ENCODE measurements at places on chromosomes 1 and 21. TPM values are rescaled to one million over a fixed set of nuclear protein-coding genes. Genes with fewer than 3 reads are reported as not detected.

GRCh38 chr1:39131940-39132339 is 72.6 kb upstream of the MACF1 start:
- DNase-seq, result no peak
- no peak overlapping the region for H3K4me3 ChIP-seq
- no peaks in the 10 kb centered on the region for H3K27me3 ChIP-seq
- peaks cover 60% of the 10 kb centered on the region for H3K4me1 ChIP-seq
- no peaks in the 10 kb centered on the region for H3K36me3 ChIP-seq

GRCh38 chr1:185601189-185601588 is 133.0 kb upstream of the HMCN1 start:
- no peaks in the 10 kb centered on the region for H3K4me1 ChIP-seq
- H3K27me3 ChIP-seq, result no peaks in the 10 kb centered on the region
- no peak for DNase-seq
- H3K27ac ChIP-seq, result no peak overlapping the region
- no peak overlapping the region for H3K4me3 ChIP-seq

LYSMD1 gene
- total RNA-seq, result 11.4 TPM

DNA sequence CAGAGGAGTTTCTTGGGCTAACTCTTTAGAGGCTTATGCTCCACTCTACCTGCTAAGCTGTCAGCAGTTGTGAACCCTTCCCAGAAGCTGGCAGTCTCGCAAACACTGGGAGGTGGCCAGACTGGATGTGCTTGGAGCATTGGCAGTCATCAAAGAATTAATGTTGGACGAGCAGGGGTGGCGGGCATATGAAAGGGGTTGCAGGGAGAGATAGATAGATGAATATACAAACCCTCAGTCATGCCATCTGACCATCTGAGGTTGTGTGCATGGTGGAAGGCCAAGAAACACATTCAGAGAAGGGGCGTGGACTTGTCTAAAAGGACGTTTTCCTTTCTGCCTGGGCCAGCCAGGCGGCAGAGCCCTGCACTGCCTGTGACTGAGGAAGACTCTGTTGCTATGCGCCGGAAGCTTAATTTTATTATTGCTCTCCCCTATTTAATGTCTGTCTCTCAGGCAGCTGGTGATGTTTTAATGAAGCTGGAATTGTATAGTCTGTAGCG is 164.4 kb downstream of the PBX1 start:
- no peaks in the 10 kb centered on the region for H3K36me3 ChIP-seq
- H3K27ac ChIP-seq, result peak overlapping the region; percentile 55
- H3K27me3 ChIP-seq, result no peaks in the 10 kb centered on the region
- no peak overlapping the region for H3K4me3 ChIP-seq

DNA sequence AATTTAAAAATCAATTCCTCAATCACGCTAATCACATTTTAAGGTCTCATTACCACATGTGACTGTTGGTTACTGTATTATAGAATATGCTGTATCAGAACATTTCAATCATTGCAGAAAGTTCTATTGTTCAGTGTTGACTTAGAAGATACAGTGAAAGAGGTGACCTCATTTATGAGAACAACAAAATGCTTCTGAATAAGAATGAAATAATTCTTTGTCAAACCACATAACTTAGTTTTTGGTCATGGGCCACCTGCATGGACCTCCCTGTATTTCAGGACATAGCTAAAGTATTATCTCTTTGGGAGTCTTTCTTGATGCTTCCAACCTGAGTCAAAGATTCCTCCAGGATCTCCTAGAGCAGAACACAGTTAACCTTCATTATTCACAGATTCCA is 22.3 kb downstream of the MFSD2A start:
- H3K4me3 ChIP-seq, result no peak overlapping the region
- H3K36me3 ChIP-seq, result no peaks in the 10 kb centered on the region
- H3K4me1 ChIP-seq, result no peaks in the 10 kb centered on the region
- DNase-seq, result no peak
- no peak overlapping the region for H3K27ac ChIP-seq

- DNase-seq, result peak; percentile 73
- H3K4me1 ChIP-seq, result no peaks in the 10 kb centered on the region
- no peaks in the 10 kb centered on the region for H3K27me3 ChIP-seq
Observed at GRCh38 chr1:19344372-19344810, 32.3 kb downstream of the SLC66A1 start.

DNA sequence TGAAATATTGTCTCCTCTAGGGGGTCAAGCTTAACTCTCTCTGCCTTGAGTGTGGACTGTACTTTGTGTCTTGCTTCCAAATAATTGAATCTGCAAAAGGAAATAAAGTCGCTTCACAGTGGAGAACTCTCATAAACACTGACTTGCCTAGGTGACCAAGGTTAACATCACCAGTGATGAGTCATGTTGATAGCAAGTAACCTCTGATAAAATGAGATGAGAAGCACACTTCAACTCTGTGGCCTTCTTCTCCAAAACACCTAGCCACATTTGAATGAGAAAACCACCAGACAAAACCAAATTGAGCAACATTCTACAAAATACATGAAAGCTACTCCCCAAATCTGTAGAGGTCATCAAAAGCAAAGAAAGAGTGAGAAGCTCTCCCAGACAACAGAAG is 37.6 kb downstream of the PDE4B start:
- DNase-seq, result no peak
- H3K4me3 ChIP-seq, result no peak overlapping the region
- no peak overlapping the region for H3K27ac ChIP-seq
- no peaks in the 10 kb centered on the region for H3K4me1 ChIP-seq
- no peaks in the 10 kb centered on the region for H3K36me3 ChIP-seq

DNA sequence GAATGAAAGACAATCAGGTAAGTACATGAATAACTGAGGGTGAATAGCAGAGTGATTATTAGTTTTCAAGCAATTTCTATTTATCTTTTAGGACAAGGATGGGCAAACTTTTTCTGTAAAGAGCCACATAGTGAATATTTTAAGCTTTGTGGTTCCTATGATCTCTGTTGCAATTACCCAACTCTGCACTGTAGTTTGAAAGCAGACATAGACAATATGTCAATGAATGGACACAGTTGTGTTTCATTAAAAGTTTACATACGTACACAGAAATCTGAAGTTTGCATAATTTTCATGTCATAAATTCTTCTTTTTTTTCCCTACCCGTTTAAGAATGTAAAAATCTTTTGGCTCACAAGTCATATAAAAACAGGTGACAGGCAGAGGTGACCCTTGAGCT is 71.4 kb downstream of the ZNF281 start:
- H3K27ac ChIP-seq, result no peak overlapping the region
- H3K4me3 ChIP-seq, result no peak overlapping the region
- no peaks in the 10 kb centered on the region for H3K36me3 ChIP-seq
- DNase-seq, result no peak
- no peaks in the 10 kb centered on the region for H3K4me1 ChIP-seq

CAMSAP2 gene
- 55.0 TPM for total RNA-seq

GRCh38 chr1:201525193-201525778 is 13.6 kb upstream of the NAV1 start:
- no peaks in the 10 kb centered on the region for H3K4me1 ChIP-seq
- DNase-seq, result no peak
- no peaks in the 10 kb centered on the region for H3K36me3 ChIP-seq
- no peak overlapping the region for H3K4me3 ChIP-seq
- H3K27ac ChIP-seq, result no peak overlapping the region
- no peaks in the 10 kb centered on the region for H3K27me3 ChIP-seq

Data from gastrocnemius medialis (tissue), 4 donors.